ENCODE measurements at places on chromosomes 7 and 10. TPM values are rescaled to one million over a fixed set of nuclear protein-coding genes. Genes with fewer than 3 reads are reported as not detected.

DNA sequence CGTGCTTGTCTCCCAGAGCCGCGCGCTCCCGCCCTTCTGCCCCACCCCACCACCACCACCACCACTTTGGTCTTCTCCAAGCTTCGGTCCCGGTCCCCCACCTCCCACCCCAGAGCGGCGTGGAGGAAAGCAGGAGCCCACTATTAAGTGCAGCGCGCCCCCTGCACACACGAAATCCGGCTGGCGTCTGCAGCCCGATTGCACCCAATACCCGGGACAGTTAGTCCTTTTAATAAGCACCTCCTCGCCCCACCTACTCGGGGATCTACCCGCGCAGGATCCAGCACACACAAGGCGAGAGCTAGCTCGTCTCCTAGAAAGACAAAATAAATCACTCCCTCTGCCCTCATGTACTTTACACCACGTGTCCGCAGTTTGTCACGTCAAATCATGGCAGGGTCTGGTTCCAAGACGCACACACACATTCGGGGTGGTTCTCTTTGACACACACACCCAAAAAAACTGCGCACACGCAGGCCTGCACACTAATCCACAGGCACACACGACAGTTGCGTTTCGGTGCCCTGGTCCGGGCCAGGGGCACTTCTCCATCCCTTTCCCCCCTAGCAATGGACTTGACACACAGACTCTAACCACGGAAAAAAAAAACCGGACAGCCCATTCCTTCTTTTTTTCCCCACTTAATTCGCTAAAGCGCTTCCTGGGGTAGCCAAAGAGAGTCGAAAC lies 1.6 kb downstream of the SFMBT2 start:
- H3K4me1 ChIP-seq = no peaks in the 10 kb centered on the region
- H3K36me3 ChIP-seq = no peaks in the 10 kb centered on the region
- no peak overlapping the region for H3K27ac ChIP-seq
- H3K4me3 ChIP-seq = peak overlapping the region; percentile 83
- DNase-seq = peak; percentile 33
- H3K27me3 ChIP-seq = peaks cover 29% of the 10 kb centered on the region

DNA sequence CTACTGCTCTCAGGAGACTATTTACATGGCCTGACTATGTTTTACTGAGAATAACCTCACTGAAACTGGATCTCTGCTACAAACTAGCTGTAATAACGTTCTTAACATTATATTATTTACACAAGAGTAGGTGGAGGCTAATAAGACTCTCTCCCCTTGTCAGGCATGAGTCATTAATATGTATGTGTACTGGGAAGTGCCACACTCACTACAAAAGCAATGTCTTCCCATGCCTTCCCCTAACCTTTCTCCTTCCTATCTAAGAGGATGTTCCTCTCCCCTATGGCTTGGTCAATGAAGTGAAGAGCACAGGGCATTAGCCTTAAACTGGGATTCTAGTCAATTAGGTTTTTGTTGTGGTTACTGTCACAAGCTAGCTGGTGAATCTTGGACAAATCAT lies 147.9 kb downstream of the DGKB start:
- no peak overlapping the region for H3K27ac ChIP-seq
- no peaks in the 10 kb centered on the region for H3K4me1 ChIP-seq
- no peaks in the 10 kb centered on the region for H3K27me3 ChIP-seq
- DNase-seq = no peak
- no peak overlapping the region for H3K4me3 ChIP-seq

Gene MBL2
- total RNA-seq = not detected

Gene EGR2
- 3.0 TPM for total RNA-seq

- no peak within 1 kb of the TSS for H3K27ac ChIP-seq
- peak within 1 kb of the TSS; percentile 58 for H3K4me3 ChIP-seq
- DNase-seq = peak; percentile 91
- peaks cover 81% of the 10 kb centered on the region for H3K27me3 ChIP-seq
These were observed at the start of gene DLX5 for GRCh38 chr7:97024209-97025129. Gene DLX5 (minus strand): TSS chr7:97024831. CDS start chr7:97024623, 208 bp downstream.

Gene FAM221A
- total RNA-seq = 13.4 TPM

DNA sequence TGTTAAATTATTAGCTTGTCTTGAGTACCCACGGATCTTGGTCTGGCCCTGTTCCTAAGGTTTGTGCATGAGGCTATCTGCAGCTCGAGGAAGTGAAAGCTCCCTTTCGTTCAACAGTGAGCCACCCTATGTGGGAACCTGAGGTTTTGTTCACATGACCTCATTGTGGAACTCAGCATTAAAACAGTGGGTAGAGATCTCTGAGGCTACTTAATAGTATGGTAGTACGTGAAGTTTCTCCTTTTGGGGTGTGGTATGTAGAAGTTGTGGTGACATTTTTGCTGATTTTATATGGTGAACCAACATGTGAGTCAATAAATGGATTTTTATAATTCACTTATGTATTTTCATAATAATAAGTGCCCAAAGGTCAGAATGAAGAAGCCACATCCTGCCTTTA lies 252.7 kb upstream of the FERD3L start:
- no peak overlapping the region for H3K4me3 ChIP-seq
- H3K36me3 ChIP-seq = no peaks in the 10 kb centered on the region
- no peak for DNase-seq
- no peak overlapping the region for H3K27ac ChIP-seq
- no peaks in the 10 kb centered on the region for H3K27me3 ChIP-seq
- no peaks in the 10 kb centered on the region for H3K4me1 ChIP-seq

Gene GDF2
- not detected for total RNA-seq

GRCh38 chr7:150799156-150799555 lies 1.0 kb downstream of the TMEM176B start:
- H3K27ac ChIP-seq = no peak overlapping the region
- H3K36me3 ChIP-seq = no peaks in the 10 kb centered on the region
- H3K4me3 ChIP-seq = peak overlapping the region; percentile 76
- H3K4me1 ChIP-seq = no peaks in the 10 kb centered on the region
- DNase-seq = no peak

DNA sequence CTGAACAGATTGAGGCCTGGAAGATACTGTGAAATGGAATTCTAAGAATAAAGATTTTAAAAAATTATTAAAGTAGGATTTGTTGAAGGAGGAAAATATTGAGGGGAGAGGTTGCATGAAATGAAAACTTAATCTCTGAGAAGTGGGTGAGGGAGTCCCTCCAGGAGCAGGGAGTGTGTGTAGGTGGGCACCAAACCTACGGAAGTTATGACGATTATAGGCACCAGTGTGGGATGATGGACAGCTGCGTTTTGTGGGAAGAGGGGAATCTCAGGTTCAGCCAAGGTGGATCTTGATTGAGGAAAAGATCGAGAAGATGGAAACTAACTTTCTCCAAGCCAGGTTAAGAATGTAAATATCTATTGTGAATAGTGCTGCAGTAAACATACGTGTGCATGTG lies 246.4 kb downstream of the CCDC3 start:
- no peaks in the 10 kb centered on the region for H3K27me3 ChIP-seq
- no peak overlapping the region for H3K27ac ChIP-seq
- DNase-seq = no peak
- H3K4me1 ChIP-seq = no peaks in the 10 kb centered on the region
- H3K36me3 ChIP-seq = no peaks in the 10 kb centered on the region

- no peaks in the 10 kb centered on the region for H3K27me3 ChIP-seq
- no peak overlapping the region for H3K4me3 ChIP-seq
- DNase-seq = no peak
These were observed 130.2 kb upstream of the SLC25A13 start for GRCh38 chr7:96452146-96452545.

DNA sequence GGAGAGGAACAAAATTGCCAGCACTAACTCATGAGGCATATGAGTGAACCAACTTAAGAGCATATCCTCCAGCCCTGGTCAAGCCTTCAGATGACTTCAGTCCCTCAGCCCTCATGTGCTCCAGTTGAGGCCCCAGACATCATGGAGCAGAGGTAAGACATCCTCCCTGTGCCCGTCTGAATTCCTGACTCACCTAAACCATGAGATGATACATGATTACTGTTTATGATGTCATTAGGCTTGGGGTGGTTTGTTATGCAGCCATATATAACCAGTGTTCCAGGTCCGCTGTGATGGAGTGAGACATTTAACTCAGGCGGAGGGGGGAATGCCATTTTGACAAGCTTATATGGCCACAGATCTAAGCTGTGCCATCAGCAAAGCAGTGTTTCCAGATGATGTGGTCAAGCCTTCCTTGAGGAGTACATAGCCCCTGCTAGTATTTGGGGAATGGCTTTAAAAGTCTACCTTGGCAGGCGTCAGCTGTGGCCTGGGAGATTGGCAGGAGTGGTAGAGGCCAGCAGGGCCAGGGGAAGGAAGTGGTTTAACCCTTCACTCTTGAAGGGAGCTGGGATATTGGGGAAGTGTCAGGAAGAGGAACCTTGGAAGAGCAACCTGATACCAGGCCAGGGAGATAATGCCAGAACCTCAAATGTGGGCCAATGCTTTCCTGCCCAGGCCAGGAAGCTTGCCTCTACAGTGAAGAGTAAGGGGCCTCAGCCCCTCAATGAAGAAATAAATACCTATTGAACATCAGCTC lies 343.0 kb upstream of the PODXL start:
- no peaks in the 10 kb centered on the region for H3K36me3 ChIP-seq
- no peak overlapping the region for H3K27ac ChIP-seq
- no peak overlapping the region for H3K4me3 ChIP-seq
- DNase-seq = no peak
- peaks cover 3% of the 10 kb centered on the region for H3K4me1 ChIP-seq
- H3K27me3 ChIP-seq = no peaks in the 10 kb centered on the region

GRCh38 chr10:79487296-79488194 lies 24.8 kb upstream of the EIF5AL1 start:
- peak; percentile 95 for DNase-seq
- no peak overlapping the region for H3K27ac ChIP-seq
- no peaks in the 10 kb centered on the region for H3K36me3 ChIP-seq
- H3K4me3 ChIP-seq = no peak overlapping the region

Gene MRLN
- not detected for total RNA-seq

DNA sequence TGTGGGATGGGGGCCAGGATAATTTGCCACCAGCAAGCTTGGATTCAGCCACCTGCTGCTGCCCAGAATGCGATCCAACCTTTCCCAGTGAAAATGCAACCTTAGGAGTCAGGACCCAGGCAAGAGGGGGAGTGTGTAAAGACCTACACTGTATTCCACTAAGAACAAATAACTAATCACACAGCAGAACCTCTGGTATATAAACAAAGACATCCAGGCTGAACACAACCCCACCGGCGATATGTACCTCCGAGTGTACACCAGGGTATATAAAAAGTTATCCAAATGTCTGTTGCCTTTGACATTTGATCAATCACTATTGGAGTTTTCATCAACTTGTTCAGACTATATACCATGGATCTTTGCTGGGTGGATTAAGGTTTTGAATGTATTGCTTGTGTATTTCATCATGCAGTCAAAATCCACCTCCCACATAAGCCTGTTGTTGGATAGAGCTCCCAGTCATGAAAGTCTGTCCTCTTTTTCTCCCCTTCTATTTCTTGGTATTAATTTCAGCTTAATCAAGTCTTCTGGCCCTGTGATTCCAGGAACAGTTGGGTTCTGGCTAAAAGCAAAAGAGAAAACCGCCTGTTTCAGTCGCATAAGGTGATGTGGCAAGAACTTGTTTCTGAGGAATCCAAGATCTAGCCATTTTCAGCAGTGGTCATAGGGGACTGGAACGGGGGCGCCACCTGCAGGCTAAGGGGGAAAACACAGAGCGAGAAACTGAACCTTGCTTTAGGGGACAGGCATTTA lies 290.7 kb downstream of the CCDC3 start:
- H3K4me3 ChIP-seq = no peak overlapping the region
- H3K36me3 ChIP-seq = no peaks in the 10 kb centered on the region
- DNase-seq = peak; percentile 70
- no peaks in the 10 kb centered on the region for H3K4me1 ChIP-seq

- no peak overlapping the region for H3K27ac ChIP-seq
- H3K36me3 ChIP-seq = no peaks in the 10 kb centered on the region
- H3K4me3 ChIP-seq = no peak overlapping the region
- DNase-seq = no peak
- H3K27me3 ChIP-seq = no peaks in the 10 kb centered on the region
These were observed 234.6 kb downstream of the TNS3 start for GRCh38 chr7:47347346-47347745.

- H3K27ac ChIP-seq = no peak overlapping the region
- no peak overlapping the region for H3K4me3 ChIP-seq
- H3K27me3 ChIP-seq = no peaks in the 10 kb centered on the region
These were observed 29.3 kb downstream of the COL26A1 start for GRCh38 chr7:101391991-101392390.

- H3K36me3 ChIP-seq = no peaks in the 10 kb centered on the region
- H3K27me3 ChIP-seq = no peaks in the 10 kb centered on the region
- peaks cover 8% of the 10 kb centered on the region for H3K4me1 ChIP-seq
- no peak overlapping the region for H3K4me3 ChIP-seq
- no peak for DNase-seq
These were observed 214.1 kb downstream of the ADARB2 start for GRCh38 chr10:1523221-1523620.

DNA sequence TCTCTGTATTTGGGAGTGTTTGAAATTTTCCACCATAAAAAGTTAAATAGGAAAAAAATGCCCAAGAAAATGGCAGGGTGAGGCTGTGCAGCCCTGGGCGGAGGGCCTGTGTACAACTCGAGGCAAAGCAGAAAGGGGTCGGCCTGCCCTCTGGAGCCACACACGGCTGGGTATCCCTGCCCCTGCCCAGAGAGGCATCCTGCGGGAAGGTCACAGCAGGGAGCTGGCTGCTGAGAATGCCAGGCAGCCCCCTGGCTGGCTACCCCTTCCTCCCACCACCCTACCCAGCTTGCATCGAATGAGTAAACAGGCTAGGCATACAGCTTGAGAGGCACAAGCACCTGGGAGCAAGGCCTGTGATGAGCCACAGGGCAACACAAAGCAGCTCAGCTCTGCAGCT lies 46.1 kb downstream of the CAMK2B start:
- DNase-seq = no peak
- no peaks in the 10 kb centered on the region for H3K36me3 ChIP-seq
- H3K27me3 ChIP-seq = no peaks in the 10 kb centered on the region
- no peak overlapping the region for H3K27ac ChIP-seq
- H3K4me3 ChIP-seq = no peak overlapping the region

- H3K27me3 ChIP-seq = no peaks in the 10 kb centered on the region
- H3K27ac ChIP-seq = no peak overlapping the region
- H3K4me1 ChIP-seq = no peaks in the 10 kb centered on the region
- no peak for DNase-seq
- H3K4me3 ChIP-seq = no peak overlapping the region
These were observed 22.3 kb upstream of the FAM133B start for GRCh38 chr7:92612501-92612900.

Gene NYAP1
- total RNA-seq = 3.2 TPM

- no peaks in the 10 kb centered on the region for H3K36me3 ChIP-seq
- no peak for DNase-seq
- peak overlapping the region; percentile 90 for H3K4me3 ChIP-seq
- H3K4me1 ChIP-seq = no peaks in the 10 kb centered on the region
These were observed 651 bp upstream of the SKAP2 start for GRCh38 chr7:26865094-26865388.

Gene RAB18
- total RNA-seq = 82.5 TPM
